AG04450 (cell line): ENCODE measurements at places on chromosomes 3 and 15.

DNA sequence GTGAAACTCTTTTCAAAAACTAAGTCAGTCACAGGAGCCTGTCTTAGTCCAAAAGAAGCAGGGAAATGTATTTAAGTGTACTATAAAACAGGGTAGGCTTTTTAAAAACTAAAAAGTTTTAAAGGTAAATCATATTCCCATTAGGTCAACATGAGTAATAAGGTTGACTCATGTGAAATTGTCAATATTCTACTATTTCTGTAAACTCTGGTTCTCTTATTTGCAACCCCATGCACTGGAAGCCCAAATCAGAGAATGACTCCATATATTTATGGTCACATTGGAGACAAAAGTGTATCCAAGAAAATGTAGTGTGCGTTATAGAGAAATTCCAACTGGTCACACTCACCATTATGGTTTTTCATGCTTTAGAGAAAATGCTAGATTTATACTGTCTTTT lies 600.3 kb upstream of the TGFBR2 start:
- no peak for DNase-seq

- no peak for DNase-seq
Measured at GRCh38 chr3:49807431-49808114, 4.5 kb downstream of the INKA1 start.

- DNase-seq = no peak
Measured at GRCh38 chr15:79308874-79309273, 2.0 kb upstream of the TMED3 start.

DNA sequence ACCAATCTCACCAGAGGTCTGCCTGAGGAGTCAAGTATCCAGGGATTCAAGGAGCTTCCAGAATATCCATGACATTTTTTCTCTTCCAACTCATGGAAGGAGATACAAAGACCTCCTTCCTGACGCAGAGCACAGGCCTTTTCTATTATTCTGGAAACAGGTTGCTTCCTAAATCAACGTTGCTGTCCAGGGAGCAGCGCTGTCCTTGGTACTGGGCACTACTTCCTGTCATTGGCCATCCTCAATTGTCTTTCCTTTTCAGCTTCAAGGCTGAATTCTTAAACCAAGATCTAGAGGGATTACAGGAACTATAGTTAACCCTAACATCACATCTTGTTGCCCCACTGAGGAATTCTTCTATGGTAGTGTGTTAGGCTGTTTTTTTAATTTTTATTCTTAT lies 50.4 kb upstream of the TBC1D21 start:
- DNase-seq = no peak

- no peak for DNase-seq
Measured at GRCh38 chr3:169965562-169966427, 812 bp upstream of the SEC62 start.

DNA sequence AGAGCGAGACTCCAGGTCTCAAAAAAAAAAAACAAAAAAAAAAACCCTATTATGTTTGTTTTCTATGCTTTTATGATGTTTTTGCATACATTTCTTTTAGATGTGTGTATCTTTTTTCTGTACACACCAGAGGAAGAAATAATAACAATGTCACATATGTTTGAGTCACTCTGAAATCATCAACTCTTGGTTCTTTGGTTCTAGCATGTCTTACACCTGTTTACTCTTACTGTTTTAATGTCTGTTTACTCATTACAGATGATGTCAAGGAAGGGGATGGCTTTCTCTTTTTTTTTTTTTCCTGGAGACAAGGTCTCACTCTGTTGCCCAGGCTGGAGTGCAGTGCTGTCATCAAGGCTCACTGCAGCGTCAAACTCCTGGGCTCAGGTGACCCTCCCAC lies 24.1 kb downstream of the RHOA start:
- DNase-seq = no peak

DNA sequence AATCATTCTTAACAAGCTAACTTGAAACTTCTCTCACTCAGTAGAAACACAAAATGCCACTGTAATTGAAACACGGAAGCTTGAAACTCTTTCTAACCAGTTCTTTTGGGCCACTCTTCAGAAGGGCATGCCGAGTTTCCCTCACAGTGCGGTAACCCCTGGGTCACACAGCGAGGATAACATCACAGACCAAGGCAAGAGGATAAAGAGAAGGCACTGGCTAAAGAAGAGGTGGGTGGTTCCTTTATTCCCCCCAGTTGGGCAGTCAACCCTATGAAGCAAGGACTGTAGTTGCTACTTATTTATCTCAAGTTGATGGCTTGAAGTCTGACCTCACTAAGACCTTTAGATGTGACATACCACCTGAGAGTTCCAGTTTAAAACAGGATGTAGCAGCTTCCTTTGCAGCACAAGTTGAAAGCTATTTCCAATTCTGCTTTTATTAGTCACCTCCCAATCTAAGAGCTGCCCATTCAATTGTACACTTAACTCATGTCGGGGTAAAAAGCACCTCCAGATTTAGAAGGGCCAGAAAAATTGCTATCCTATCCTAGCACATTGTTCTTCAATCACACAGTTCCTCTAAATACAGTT lies 272.4 kb downstream of the TIGIT start:
- no peak for DNase-seq

DNA sequence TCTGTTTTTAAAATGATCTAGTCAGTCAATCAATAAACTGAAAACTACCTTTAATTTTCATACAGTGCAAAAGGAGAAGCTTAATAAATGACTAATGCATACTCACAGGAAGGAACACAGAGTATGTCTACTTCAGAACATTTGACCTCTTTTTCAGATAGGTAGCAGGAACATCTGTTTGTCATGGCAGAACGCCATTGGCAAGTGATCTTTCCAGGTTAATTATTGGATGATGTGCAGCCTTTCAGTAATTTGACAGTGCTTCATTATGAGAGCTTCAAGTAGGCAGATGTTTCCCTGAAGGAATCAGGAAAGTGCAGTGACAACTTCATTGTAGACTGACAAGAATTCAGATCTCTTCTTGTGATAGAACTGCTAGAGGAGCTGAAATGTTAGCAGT lies 325.0 kb downstream of the OTOL1 start:
- DNase-seq = no peak

GRCh38 chr15:27457766-27458165 lies 486.8 kb downstream of the GABRG3 start:
- DNase-seq = no peak

DNA sequence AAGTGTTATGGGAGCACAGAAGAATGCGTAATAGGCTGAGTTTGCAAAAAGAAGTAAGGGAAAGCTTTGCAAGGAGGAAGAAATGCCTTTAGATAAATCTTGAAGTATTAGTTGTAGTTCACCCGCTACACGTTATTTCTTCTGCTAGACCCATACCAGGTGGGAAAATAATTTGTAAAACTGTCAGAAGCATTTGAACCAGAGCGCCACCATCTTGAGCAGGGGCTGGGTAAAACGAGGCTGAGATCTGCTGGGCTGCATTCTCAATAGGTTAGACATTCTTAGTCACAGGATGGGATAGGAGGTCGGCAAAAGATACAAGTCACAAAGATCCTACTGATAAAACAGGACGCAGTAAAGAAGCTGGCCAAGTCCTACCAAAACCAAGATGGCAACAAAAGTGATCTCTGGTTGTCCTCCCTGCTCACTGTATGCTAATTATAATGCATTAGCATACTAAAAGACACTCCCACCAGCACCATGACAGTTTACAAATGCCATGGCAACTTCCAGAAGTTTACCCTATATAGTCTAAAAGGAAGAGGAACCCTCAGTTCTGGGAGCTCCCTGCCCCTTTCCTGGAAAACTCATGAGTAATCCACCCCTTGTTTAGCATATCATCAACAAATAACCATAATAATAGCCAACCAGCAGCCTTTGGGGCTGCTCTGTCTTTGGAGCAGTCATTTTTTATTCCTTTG lies 50.0 kb upstream of the ZNF280D start:
- no peak for DNase-seq

- no peak for DNase-seq
Measured at GRCh38 chr3:170772175-170772574, 97.8 kb downstream of the RPL22L1 start.

DNA sequence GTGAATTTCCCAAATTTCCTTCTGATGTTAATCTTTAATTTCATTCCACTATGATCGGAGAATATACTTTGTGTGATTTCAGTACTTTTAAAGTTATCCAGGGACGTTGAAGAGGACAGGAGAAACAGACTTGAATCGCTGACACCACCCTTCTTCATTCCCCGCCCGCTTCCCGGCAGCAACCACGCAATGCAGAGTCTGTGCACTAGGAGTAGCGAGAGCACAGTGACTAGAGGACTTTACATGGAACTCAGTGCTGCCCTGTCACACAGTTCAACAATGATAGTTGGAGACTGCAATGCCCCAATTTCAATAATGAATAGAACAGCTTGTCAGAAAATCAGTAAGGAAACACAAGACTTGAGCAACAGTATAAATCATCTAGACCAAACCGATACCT lies 73.9 kb downstream of the RNF13 start:
- no peak for DNase-seq

GRCh38 chr15:28918141-28918983 lies 32.6 kb downstream of the APBA2 start:
- no peak for DNase-seq

- DNase-seq = no peak
Measured at GRCh38 chr3:172152874-172153273, 113.5 kb downstream of the FNDC3B start.
